ENCODE measurements at places on chromosomes 16 and 17.

DNA sequence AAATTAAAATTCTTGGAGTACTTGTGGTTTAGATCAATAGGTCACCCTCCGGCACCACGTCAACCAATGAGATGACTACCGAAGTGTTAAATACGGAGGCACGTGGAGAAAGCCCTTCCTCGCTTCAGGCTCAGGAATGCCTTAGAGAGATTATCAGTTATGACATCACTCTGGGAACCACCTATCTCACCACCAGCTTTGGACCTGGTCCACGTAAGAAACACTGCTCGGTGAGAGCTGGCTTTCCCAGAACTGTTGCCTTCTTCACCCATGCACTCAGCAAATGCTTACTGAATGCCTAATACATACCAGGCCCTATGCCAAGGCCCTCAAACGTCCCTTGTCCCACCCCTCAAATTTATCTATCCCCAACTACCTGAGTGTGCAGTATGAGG lies 71.3 kb downstream of the SMG6 start:
- DNase-seq: no peak

DNA sequence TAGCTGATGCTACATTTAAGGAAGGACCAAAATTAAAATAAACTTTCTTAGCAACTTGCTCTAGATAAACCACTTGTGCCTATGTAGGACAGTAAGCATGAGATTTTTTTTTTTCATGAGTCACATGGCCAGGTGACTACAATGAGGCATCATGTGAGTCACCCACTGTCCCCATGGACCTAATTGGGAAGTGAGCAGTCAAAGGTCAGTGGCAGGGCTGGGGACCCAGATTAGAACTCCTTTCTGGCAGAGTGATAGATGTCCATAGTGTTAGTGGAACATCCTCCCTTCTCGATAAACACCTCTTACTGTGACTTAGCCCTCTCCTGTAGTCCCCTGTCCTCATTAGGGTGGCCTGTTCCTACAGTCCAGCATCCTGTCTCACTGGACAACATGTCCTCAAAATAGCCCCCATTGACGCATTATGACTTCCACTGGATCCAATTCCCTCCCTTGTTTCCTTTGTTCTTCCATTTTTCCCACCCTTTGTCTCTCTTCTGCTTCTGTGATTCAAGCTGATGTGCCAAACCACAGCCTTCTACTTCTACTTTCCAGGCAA lies 12.4 kb downstream of the ITGB3 start:
- DNase-seq: no peak

- no peak for DNase-seq
These were observed 1.8 kb upstream of the C1QTNF8 start for GRCh38 chr16:1097800-1098199.

DNA sequence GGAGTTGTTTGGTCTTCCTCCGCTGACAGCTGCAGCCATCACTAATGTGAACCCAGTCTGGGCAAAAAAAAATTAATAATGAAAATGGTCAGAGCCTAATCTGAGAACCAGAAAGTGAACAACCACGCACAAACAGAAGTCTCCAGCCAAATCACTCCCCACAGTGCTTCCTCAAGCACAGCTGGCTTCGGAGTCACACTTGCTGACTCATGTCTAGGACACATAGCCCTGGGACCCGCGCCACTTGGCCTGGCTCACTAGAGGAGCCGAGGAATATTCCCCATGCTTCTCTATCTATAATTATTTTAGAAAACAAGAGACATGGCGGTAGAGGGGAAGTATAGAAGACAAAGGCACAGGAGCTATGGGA lies 109.1 kb downstream of the ZFHX3 start:
- DNase-seq: no peak

DNA sequence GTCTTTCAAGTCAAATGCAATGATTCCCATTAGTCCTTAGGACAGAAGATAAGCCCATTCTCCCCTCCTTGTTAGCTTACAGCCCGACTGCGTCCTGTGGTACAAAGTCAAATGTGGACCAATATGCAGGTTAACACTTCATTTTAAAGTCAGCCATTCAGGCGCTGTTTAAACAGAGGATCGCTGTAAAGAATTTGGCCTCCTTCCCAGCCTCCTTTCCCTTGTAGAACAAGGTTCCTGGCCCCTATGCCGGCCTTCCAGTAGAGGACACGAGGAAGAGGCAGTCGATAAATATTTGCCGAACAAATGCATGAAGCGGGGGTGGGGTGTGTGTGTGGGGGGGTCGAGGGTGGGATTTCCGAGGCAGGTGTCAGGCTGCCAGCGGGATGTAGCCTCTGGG lies 4.3 kb downstream of the SDK2 start:
- no peak for DNase-seq

- no peak for DNase-seq
These were observed 24.7 kb upstream of the TMC7 start for GRCh38 chr16:18959031-18959505.

DNA sequence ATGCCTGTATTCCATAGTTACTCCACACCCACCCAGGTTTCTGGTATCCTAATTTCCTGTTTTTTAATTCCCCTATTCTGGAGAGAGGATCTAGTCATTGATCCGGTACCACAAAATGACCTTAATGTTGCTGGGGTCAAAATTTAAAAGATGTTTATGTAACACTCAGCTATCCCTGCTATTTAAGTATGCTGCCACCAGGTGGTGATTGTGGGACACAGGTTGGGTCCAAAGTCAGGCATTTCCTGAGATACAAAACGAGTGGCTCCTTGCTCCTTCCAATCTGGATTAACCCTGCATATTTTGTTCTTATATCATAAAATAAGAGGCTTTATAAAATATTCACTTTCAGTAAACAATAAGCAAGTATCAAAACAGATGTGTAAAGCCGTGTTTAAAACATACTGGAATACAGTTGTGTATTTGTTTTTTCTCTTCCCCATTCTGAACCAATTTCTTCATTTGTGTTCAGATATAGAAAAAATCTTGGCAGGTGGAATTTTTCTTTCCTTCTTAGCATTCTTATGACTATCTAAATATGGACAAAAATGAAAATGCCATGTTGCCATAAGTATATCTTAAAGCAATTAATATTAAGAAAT lies 16.3 kb downstream of the HS3ST4 start:
- DNase-seq: peak; percentile 12

GRCh38 chr17:40177275-40177874 lies at the start of gene RAPGEFL1:
RAPGEFL1 (plus strand) TSS chr17:40177470; CDS start chr17:40177862, 392 bp downstream.
- DNase-seq: peak; percentile 84

- DNase-seq: no peak
These were observed 171.0 kb downstream of the KATNIP start for GRCh38 chr16:27720731-27721530.

GRCh38 chr16:9964426-9964825 lies 217.8 kb downstream of the GRIN2A start:
- DNase-seq: no peak

DNA sequence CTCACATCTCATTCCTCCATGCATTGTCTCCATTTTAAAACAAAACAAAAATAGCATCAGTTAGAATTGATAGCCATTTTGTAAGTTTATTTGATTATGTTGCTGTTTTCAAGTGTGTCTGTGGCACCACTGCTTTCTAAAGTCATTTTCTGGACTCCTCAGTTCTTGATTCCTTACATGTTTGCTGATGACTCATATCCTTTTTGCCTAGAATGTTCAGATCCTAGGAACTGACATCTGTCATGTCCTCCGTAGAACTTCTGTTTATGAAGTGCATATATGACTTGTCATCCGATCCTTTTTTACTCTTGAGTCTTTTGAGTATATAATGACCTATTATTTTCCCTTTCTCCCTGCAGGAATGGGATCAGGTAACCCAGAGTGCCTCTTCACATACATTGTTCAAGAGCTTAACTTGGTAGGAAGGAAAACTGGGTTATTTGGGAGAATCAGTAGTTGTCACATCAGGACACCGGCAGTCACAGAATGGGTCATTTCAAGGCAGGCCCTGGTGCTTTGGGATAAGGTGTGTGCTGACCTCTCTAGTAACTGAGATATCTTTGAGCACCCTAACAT lies 69.2 kb downstream of the MAP2K4 start:
- DNase-seq: no peak

DNA sequence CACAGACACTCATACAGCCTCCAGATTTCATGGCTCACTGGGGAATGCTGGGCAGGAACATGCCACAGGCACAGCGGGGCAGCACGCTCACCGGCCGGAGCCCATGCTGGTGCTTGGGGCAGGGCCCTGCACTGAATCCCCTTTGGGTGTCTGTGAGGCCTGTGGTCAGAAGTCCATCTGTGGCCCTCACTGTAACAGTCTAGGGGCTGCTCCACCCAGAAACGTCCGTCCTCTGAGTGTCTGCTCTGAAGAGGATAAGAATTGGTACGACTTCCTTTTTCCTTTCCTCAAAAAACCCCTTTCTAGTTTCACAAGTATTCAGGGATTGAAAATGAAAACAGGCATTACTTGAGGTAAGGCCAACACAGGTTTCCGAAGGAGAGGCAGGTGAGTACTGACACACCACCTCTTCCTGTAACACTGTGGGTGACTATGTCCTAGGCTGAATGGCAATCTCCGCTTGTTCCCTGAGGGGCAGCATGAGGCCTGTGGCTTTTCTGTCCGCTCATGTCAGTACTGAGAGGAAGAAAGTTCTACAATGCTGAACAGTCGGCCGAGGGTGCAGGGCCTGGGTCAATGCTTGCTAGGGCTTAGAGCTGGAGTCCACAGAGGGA lies 42.5 kb downstream of the TMEM11 start:
- DNase-seq: no peak

GRCh38 chr16:78045865-78046581 lies 23.7 kb downstream of the CLEC3A start:
- peak; percentile 43 for DNase-seq

DNA sequence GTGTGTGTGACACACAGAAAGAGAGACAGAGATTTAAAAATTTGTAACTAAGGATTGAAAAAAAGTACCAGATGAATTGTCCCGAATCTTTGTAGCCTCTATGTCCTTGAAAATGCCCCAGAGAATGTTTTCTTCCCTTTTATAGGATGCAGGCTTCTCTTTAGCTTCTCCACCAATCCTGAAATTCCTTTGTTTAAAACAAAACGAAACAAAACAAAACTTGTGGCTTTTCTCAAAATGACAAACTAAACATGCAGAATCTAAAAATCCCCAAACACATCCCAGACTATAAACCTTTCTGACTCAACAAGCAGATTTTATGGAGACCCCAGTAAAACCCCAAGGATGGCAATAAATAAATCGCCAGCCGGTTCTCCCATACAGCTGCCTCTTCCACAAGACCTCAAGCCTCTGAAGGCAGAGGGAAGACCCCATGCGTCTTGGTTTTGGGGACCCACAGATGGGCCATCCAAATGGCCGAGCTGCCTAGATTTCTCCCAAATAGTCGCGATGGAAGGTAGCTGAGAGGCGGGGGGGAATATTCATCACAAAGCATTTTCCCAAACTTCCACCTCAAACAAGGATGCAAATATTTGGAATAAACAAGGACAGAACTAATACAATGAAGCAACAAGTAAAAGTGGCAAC lies 269.5 kb upstream of the FOXF1 start:
- DNase-seq: no peak

DNA sequence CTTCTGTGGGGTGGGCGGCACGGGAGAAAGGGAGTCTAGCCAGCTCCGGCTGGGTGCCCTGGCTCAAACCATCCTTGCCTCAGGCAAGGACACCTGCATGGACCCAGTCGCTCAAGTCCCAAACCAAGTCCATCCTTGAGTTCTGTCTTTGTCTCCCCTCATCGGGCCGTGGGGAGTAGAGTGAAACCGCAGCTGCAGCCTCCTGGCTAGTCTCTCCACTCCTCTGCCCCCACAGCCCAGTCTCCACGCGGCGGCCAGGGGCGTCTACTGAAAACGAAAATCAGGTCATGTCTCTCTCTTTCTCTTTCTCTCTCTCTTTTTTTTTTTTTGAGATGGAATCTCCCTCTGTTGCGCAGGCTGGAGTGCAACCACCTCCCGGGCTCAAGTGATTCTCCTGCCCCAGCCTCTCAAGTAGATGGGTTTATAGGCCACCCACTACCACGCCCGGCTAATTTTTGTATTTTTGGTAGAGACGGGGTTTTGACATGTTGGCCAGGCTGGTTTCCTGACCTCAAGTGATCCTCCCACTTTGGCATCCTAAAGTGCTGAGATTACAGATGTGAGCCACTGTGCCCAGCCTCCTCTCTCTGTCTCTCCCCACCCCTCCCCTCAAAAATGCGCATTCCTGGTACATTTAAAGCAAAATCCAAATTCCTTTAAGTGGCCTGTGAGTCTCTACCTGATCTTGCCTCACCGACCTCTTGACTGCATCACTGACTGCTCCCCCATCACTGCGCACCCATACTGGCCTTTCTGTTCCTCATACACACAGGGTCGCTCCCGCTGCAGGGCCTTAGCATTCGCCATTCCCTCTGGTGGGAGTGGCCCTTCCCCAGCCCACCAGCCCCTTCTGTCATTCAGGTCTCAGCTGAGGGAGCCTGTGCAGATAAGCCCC lies 17.7 kb upstream of the RMI2 start:
- DNase-seq: peak; percentile 51

- DNase-seq: no peak
These were observed 10.7 kb downstream of the METTL9 start for GRCh38 chr16:21610006-21610544.

DNA sequence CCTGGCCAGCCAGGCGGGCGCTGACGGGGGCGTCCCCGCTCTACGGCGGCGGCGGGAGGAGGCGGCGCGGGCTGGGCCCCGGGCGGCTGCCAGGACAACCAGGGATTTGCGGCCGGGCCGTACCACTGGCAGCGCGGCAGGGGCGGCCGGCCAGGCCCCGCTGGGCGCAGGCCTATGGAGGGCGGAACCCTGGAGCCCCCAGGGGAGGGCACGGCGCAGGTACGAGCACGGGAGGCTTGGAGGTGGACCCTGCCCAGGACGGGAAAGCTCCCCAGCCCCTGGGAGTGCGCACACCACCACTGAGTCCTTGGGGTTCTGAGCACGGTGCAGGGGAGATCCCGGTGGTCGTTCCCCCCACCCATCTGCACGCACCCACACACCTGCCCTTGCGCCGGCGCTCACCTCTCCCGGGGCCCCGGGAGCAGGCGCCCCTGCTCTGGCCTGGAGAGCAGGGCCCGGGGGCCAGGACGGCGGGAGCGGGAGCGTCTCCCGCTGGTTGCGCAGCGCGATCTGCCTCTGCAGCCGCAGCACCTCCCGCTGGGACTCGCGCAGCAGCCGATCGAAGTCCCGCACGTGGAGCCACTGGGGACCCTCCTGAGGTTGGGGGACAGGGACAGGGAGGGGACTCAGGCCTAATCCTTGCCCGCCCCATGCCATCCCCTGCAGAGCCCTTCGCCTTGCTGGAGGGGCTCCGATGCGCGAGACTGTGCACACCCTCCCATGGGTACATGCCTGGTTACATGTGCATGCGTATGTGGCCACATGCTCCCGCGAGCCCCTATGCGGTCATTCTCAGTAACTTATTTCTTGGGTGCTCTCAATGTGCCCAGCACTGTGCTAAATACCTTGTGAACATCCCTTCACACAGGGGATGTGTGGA lies 3.9 kb downstream of the TSPOAP1 start:
- DNase-seq: peak; percentile 32

- peak; percentile 25 for DNase-seq
These were observed 39.0 kb upstream of the EMP2 start for GRCh38 chr16:10619271-10619849.

Data from activated T-cell treated with anti-CD3 and anti-CD28 coated beads, Interleukin-2, amount 50 U/mL, for 72 hours (primary cell).